ENCODE measurements at places on chromosomes 3 and 15.
A peak's percentile ranks its signal among the peaks of the same experiment; 100 is the strongest.

- no peak for DNase-seq
Measured at GRCh38 chr3:101292027-101292426, 28.3 kb downstream of the IMPG2 start.

DNA sequence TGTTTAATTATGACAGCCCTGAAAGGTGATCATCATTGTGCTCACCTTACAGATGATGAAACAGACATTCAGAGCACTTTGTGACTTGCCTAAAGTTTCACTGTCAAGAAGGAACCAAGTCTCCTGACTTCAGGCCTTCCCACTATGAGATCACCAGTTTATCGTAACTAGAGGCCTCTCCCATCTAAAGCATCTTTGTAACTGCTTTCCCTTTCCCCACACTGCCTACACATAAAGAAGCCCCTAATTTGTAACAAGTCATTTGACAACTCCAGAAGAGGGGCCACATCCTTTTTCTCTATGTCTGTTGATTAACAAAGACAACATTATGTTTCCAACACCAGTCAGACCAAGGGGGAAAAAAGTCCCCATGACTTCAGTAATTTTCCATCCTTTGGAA, 1.1 kb downstream of the KLHL6 start:
- DNase-seq: peak; percentile 59

- peak; percentile 15 for DNase-seq
Measured at GRCh38 chr3:170953229-170953628, 44.8 kb upstream of the EIF5A2 start.

GRCh38 chr3:58647381-58648141, 19.0 kb downstream of the FAM3D start:
- DNase-seq: no peak

DNA sequence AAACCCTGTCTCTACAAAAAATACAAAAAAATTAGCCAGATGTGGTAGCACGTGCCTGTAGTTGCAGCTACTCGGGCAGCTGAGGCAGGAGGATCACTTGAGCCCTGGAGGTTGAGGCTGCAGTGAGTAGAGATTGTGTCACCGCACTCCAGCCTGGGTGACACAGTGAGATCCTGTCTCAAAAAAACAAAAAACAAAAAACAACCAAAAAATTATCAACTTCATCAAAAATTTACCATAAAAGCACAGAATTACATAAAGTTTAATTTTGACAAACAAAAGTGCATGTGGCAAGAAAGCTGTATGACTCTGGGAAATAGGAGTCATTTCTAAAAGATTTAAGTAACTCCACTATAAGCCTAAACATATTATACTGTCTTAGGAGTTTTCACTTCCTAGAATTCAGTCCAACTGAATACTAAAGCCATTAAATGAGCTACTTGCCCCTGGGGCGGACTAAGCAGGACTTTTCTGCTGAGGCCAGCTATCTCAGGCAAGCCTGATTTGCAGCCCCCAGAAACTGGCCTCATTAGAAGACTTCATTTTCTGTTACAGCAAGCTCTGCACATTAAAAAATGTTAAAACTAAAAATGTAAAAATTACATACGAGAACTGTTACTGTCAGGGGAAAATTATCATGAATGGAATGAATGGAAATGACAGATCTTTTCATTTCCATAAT, 23.0 kb downstream of the HSPBAP1 start:
- DNase-seq: peak; percentile 31

- DNase-seq: peak; percentile 72
Measured at GRCh38 chr3:9251055-9251786, 1.8 kb upstream of the SRGAP3 start.

- no peak for DNase-seq
Measured at GRCh38 chr3:35597490-35597889, 41.8 kb upstream of the ARPP21 start.

GRCh38 chr15:89107984-89108383, 19.7 kb downstream of the ABHD2 start:
- no peak for DNase-seq

DNA sequence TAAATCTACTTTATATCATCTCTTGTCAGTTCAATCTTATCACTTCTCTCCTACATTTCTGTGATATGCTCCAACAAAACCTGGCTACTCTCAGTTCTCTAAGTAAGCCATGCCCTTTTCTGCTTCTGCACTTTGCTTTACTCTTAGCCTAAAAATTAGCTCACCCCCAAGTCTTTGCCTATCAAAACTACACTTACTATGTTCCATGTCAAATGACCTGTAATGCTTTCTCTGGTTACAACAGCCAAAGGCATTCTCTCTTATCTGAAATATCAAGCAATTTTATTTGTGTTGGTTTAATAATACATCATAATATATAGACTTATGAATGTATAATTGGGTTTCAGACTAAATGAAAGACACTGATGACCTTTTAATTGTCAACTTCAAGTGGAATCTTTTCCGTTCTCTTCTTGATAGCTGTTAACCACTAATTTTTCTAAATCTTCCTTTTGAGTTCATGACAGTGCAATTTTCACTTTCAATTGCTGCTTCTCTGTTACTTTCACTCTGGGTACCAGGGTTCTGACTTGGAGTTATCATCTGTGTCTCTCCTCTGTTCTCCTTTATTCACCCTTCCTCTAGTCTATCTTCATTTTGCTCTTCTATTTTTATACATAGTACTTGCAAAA, 619.0 kb upstream of the GOLIM4 start:
- DNase-seq: no peak

- DNase-seq: no peak
Measured at GRCh38 chr15:91061997-91062396, 38.1 kb upstream of the SV2B start.

- no peak for DNase-seq
Measured at GRCh38 chr15:71374607-71375352, 259.5 kb downstream of the THSD4 start.

GRCh38 chr3:38707730-38708129, 58.2 kb upstream of the SCN5A start:
- DNase-seq: no peak

All from muscle of leg (tissue), 16 donors.